ENCODE measurements at places on chromosomes 11 and 22. TPM values are rescaled to one million over a fixed set of nuclear protein-coding genes. Genes with fewer than 3 reads are reported as not detected.

DNA sequence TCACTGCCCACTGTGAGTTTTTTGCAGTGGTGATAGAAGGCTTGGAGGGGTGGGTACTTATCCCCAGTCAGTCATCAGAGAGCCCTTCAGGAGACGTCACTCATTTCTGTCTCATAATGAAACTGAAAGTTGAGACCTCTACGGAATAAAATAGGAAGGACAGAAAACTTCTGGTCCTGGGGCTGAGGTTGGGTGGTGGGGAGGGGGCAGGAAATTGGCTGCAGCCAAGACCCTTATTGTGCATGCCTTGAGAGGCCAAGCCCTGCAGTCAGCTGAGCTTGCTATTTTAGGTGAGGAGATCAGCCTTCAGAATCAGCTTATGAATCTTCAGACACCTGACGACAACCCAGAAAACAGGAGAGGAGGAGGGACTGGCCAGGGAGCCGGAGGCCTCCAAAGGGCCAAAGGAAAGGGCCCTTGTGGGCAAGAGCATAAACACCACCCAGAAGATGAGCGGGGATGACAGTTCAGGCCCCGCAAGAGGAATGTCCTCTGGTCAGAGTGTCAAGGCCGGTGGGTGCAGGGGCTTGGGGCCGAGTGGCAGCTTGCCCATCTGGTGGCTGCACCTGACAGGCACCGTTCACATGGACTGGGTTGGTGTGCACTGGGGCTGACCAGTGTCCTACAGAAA lies 17.9 kb upstream of the ADA2 start:
- ATAC-seq: peak; percentile 94

- ATAC-seq: no peak
Measured at GRCh38 chr22:36456464-36456845, 25.0 kb downstream of the TXN2 start.

DNA sequence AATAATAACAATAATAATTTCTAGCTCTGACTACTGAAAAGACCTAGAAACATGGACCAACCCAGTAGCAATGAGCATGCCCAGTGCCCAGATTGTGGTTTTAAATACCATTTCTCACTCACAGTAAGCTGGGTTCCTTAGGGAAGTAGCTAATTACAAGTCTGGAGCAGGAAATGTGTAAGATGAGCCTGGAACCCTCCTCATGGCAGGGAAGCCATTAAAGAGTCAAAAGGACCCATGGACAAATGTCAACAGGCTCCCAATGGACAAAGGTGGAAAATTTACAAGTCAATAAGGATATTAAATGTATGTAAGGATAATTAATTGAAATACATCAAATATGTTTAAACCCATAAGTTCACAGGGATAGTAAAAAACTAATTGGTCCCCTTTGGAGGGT lies 10.6 kb upstream of the CSNK2A3 start:
- ATAC-seq: no peak

- ATAC-seq: no peak
Measured at GRCh38 chr22:32208681-32209080, 3.8 kb upstream of the RFPL2 start.

DNA sequence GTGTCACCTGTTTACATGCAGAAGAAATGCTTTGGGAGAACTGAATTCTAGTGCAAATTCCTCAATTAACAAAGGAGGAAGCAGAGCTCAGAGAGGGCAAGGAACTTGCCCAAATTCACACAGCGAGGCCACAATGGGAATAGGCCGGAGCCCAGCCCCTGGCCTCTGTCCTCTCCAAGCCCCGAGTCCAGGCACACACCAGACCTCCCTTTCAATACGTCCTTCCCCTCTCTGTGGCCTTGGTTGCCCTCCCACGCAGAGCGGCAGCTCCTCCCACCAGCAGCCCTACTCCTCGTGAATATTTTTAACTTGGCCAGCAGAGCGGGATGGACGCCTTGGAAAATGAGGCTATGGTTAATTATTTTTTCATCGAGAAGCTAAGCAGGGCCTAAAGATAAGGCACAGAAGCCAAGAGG lies 1.6 kb upstream of the CARD10 start:
- no peak for ATAC-seq

MPEG1 gene
- total RNA-seq: not detected

GRCh38 chr22:38418589-38418988 lies 36.4 kb downstream of the KCNJ4 start:
- ATAC-seq: no peak

- no peak for ATAC-seq
Measured at GRCh38 chr11:13349046-13349445, 71.5 kb downstream of the BMAL1 start.

SLC15A3 gene
- 1.0 TPM for total RNA-seq

- ATAC-seq: no peak
Measured at GRCh38 chr11:115524572-115524971, 20.4 kb upstream of the CADM1 start.

GRCh38 chr11:100980156-100980555 lies 149.5 kb downstream of the PGR start:
- no peak for ATAC-seq

- ATAC-seq: peak; percentile 69
Measured at GRCh38 chr11:44036811-44037657, 10.7 kb upstream of the ACCSL start.

KDM4E gene
- not detected for total RNA-seq

DNA sequence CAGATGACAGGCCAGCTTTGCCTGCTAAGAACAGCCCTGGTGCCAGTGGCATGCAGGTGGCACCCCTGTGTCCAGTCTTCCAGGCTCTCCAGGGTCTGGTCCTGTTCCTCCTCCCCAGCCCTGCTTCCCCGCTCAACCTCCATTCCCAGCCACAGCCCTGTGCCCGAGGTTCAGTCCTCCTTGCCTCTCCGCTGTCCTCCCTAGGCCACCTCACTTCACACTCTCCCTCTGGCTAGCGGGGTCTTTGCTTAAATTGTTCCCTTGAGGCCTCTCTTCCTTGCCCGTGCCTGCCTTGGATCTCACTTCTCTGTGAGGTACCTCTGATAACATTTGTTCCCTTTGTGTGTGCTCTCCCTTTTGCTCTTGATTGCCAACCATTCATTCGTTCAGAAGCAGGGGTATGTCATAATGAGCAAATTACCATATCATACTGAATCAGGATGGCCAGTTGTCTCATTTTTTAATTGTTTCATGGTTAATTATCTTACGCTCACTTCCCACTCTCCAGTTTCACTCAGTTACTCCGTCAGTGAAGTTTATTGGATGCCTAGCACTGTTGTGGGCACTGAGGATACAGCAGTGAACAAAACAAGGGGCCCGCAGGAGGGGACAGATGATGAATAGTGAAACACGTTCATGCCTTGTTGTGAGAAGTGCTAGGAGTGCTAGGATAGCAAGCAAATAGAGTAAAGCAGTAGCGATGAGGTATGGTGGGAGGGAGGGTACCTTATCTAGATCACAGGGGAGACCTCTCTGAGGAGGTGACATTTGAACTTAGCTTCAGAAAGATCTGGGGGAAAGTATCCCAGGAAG lies 7.4 kb downstream of the BMAL1 start:
- peak; percentile 74 for ATAC-seq

- ATAC-seq: no peak
Measured at GRCh38 chr22:37549704-37550059, 10.6 kb upstream of the CDC42EP1 start.

- no peak for ATAC-seq
Measured at GRCh38 chr11:115886422-115886733, 382.2 kb upstream of the CADM1 start.

DNA sequence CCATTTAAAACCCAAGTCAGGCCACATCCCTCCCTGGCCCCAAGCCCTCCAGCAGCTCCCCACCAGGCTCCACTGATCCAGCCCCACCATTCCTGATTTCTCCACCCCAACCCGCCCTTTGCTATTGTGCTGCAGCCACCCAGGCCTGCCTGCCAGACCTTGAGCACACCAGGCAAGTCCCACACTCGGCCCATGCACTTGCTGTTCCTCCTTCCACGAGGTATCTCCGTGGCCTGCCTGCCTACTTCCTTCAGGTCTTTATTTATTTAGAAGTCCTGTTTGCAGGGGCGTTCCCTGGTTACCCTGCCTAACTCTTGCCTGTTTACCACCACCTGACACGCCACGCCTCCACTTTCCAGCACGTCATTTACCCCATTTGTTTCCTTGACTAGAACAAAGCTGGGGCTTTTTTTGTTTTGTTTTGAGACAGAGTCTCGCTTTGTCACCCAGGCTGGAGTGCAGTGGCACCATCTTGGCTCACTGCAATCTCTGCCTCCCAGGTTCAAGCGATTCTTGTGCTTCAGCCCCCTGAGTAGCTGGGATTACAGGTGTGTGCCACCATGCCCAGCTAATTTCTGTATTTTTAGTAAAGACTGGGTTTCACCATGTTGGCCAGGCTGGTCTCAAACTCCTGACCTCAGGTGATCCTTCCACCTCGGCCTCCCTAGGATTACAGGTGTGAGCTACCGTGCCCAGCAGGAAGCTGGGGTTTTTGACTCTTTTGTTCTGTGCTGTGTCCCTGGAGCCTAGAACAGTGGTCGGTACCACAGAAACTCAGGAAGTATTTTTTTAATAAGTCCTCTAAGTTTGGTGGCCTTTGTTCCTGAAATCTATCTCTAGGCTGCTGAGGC lies 6.7 kb downstream of the CENPM start:
- peak; percentile 78 for ATAC-seq

IGHMBP2 gene
- total RNA-seq: 27.2 TPM

NEAT1 gene
- 2,912 TPM for total RNA-seq

PDE3B gene
- 23.0 TPM for total RNA-seq

DEFB131B gene
- total RNA-seq: not detected

DNA sequence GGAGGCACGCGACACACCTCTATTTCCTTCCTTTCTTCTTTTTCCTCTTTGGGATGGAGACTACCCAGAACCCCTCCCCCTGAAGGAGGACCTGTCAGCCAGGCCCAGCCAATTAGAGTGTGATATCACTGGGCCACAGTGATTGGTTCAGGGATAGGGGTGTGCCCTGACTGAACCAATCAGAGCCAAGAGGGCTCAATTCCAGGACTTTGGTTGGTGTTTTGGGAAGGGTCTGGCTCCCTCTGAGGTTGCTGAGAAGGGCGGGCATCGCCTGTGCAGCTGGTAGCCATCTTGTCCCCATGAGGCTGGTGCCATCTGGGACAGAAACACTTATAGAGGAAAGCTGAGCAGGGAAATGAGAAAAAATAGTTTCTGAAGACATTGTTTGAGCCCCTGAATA lies 71.4 kb downstream of the CHST1 start:
- ATAC-seq: peak; percentile 43

DNA sequence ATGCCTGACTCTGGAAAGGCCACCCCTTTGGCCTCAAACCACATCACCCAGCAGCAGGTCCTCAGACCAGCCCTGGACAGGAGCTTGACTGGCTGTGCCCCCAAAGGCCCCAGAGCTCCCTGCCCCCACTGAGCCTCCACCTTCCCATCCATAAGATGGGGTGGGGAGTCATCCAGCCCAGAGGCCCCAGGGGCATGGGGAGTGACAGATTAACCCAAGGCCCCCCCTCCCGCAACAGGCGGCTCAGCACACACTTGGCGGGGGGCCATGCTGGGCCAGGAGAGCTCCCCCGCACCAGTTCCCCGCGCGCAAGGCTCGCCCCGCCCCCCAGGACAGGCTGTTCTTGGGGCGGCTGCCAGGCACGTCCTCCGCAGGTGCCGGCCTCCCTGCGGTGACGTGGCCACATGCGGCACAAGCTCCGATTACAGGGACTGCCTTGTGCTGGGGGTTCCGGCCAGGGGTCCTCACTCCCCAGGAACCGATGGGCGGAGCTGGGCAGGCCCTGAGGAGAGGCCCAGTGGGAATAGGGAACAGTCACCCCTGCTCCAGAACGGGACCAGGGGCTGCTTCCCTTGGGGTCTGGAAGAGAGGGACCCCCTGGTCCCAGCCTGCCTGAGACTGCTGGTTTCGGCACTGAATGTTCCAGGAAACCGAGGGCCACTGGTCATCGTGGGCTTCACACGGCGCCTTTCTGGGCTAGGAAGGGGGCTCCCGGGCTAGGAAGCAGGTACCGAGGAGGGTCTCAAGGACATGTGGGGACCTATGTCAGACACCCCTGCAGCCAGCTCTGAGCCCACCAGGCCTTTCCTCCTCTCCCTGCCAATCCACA lies 5.1 kb upstream of the CDKN1C start:
- ATAC-seq: no peak

DNA sequence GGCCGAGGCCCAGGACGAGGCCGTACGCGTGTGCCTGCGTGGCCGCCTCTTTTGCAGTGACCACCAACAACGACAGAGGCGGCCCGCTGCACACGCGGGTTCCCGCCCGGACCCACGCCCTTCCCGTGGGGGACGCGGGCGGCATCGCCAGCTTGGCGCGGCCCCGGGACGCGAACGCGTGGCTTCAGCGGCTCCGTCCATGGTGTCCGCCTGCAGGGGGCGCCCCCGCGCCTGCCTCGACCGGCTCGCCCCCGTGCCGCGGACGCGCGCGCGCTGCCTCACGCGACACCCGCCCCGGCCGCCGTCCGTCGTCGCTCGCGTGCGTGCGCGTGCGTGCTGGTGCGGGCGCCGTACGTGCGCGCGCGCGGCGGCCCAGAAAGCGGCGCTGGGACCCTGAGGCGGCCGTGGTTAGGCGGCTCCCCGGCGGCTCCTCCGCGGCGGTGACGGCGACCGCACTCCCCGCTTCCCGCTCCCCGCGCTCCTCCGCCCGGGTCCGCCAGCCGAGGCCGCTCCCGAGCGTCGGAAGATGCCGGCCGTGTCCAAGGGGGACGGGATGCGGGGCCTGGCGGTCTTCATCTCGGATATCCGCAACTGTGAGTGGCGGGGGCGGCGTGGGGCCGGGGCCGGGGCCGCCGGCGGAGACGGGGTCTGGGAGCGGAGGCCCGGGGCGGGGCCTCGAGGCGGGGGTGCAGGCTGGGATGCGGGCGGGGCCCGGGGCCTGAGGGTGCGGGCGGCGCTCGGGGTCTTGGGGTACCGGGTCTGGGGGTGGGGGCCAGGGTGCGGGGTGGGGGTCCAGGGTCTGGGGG lies at the start of gene AP2A2:
Gene AP2A2, plus strand, starts transcription at position 375 of the 806 bp plus-strand sequence. Its CDS starts 152 bp downstream, at position 527.
- ATAC-seq: peak; percentile 89

DNA sequence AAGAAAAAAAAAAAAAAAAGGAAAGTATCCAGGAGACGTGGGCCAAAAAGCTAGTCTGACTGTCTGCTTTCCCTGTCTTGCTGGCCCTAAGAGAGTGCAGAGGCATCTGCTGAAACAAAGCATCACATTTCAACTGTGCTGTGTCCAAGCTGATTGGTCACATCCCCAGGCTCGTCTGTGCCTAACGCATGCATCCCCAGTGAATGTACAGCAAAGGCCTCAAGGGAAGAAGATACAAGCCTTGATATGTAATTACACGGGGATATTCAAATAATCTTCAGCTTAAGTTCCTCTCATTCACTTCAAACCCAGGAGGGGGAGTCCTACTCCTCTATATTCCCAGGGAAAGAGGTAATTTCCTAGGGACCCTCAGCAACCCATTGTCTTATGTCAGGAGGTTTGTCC lies 5.4 kb upstream of the SORL1 start:
- no peak for ATAC-seq

LRRC75B gene
- 2.3 TPM for total RNA-seq

DNA sequence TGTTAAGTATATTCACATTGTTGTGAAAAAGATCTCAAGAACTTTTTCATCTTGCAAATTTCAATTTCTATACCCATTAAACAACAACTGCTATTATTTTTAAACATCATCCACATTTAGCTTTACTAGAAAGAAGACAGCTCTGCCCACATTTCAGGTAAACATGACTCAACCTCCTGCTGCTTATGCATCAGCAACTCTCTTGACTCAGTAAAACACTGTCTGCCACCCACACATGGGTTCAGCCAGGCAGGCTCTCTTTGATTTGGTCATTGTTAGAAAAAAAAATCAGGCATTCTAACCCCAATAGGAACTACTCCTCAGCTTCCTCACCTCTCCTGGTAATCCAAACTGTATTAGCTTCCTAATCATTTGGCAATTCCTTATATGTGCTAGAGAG lies 5.1 kb upstream of the ENDOD1 start:
- peak; percentile 87 for ATAC-seq

ELF5 gene
- not detected for total RNA-seq

GRCh38 chr22:17597217-17597616 lies 31.3 kb downstream of the ATP6V1E1 start:
- peak; percentile 67 for ATAC-seq

GGTLC3 gene
- not detected for total RNA-seq

GRCh38 chr11:90235526-90235925 lies 12.7 kb upstream of the CHORDC1 start:
- no peak for ATAC-seq
